Smooth muscle cell of bladder (primary cell): ENCODE measurements at places on chromosomes 2 and 18. TPM values are rescaled to one million over a fixed set of nuclear protein-coding genes. Genes with fewer than 3 reads are reported as not detected.

The CACNB4 gene
- 1.1 and 2.8 TPM in 2 replicates for total RNA-seq

The TUBB8B gene
- total RNA-seq = not detected in 2 replicates

The DUSP2 gene
- total RNA-seq = 0.28 and 1.8 TPM in 2 replicates

The COL6A3 gene
- 2,030 and 2,143 TPM in 2 replicates for total RNA-seq

The LYPD6B gene
- 0.18 and 2.0 TPM in 2 replicates for total RNA-seq

The LIMS4 gene
- total RNA-seq = 1.1 TPM in 2 replicates

The ALLC gene
- not detected in 2 replicates for total RNA-seq

The HOXD3 gene
- 0.14 and 0.28 TPM in 2 replicates for total RNA-seq

The ANKRD44 gene
- total RNA-seq = 4.9 and 6.0 TPM in 2 replicates
